Occipital lobe (tissue), 3 donors: ENCODE measurements at places on chromosomes 7 and 10. TPM values are rescaled to one million over a fixed set of nuclear protein-coding genes. Genes with fewer than 3 reads are reported as not detected.
A peak's percentile ranks its signal among the peaks of the same experiment; 100 is the strongest.

GRCh38 chr10:23069019-23069815 lies 26.2 kb upstream of the MSRB2 start:
- DNase-seq = no peak

DNA sequence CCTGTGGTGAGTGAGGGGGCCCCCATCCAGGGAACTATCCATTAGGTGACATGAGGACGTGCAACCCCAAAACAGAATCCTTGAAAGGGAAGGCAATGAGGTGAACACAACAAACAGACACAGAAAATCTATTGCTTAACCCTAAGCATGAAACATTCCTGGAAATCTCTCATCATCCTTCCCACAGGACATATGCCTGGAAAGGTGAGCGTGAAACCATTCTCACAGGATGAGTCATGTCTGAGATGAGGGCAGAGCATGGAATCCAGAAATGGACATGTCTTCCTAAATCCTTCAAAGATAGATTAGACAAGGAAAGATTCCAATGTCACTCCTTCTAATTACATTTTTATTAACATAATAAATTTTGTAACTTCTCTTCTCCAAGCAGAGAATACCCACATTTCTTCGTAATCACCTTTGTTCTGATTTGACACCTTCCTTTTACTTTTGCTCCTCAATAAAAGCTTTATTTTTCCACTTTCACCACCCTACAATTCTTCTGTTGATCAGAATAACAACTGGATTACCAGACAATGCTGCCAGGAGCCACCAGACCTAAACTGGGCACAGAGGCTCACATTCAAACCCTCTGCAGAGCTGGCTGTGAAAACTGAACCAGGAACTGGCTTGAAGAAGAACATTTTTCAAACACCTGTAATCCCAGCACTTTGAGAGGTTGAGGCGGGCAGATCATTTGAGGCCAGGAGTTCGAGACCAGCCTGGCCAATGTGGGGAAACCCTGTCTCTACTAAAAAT lies 67.2 kb downstream of the COBL start:
- no peak for DNase-seq

DNA sequence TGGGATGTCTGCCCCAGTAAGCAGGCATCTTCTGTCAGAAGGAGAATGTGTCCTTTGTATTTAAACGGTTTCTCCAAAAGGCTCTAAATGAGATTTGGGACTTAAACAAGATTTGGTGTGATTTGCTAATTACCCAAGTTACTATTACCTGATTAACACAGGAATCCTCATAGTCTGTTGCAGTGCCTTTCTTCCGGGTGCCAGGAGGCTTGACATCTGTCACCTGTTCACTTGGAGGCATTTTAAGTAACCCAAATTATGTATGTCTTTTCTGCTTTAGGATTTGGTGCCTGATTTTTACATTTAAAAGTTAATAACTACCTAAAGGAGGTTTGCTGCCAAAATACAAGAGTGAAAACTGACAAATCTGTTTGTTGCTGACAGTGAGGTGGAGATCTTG lies 587.9 kb upstream of the GALNT17 start:
- no peak for DNase-seq

- DNase-seq = no peak
Observed at GRCh38 chr10:103077491-103078308, 115.4 kb downstream of the NT5C2 start.

The AKR1D1 gene
- not detected for total RNA-seq

- DNase-seq = no peak
Observed at GRCh38 chr10:33655921-33656320, 321.5 kb upstream of the NRP1 start.

GRCh38 chr7:140262242-140262903 lies 85.6 kb upstream of the KDM7A start:
- DNase-seq = no peak

DNA sequence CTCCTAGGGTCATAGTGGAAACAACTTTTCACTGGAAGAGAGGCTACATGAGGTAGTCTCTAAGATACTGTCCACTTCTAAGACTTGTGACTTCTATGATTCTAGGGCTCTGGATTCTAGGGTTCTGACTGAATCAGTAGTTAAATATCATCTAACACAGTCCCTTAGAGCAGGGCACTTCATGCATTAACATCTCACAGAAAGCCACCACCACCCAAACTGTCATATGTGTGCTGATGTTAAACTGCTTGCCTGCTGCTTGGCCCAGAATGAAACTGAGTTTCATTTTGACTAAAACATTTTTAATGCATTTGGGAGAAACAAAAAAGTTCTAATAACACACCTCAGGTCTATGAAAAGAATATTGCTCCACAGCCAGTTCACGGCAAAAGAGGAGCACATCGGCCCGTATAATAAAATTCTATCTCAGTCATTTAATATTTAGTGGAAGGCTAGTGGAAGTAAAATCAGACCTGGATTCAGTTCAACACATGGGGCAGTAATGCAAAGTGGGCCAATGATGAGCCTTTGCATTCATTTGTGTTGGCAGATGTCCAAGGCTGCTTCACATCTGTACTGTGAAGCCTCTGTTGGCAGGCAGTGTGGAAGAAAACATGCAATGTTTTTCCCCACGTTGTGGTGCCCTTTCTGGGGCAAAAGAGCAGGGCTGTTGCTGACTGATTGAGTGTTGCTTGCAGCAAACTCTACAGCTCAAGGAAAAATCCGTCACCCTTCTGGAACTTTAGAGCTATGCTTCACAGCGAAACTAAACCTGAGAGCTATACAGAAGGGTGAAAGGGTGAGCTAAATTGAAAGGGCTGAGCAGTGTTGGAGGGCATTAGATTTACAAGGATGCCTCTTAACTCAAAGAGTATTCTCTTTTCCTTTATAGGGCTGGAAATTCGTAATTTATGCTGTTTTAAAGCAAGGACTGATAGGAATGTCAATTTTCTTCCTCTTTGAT lies 33.5 kb upstream of the AUTS2 start:
- DNase-seq = peak; percentile 56

- no peak for DNase-seq
Observed at GRCh38 chr7:41861642-41862041, 158.8 kb upstream of the INHBA start.

GRCh38 chr7:38374507-38374906 lies 101.1 kb upstream of the TARP start:
- no peak for DNase-seq

DNA sequence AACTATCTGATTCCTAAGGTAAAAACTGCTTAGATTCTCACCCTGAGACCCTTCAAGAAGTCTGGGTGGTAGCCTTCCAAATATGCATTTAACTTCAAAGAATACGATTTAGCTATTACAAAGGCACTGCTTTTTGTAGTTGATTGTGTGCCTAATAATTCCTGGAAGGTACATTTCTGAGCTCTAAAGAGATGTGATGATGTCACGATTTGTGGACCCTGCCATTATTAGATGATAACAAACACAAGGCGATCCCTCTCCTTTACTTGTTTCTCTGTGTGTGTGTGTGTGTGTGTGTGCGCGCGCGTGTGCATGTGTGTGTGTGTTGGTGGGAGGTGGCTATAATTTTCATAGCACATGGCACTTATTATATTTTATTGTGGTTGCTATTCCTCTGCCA lies 70.9 kb downstream of the TFPI2 start:
- no peak for DNase-seq

GRCh38 chr10:27041196-27041595 lies 59.1 kb downstream of the ANKRD26 start:
- DNase-seq = no peak

The FRMPD2 gene
- 3.3 TPM for total RNA-seq

The AP5Z1 gene
- total RNA-seq = 14.7 TPM

The UMAD1 gene
- 10.9 TPM for total RNA-seq

DNA sequence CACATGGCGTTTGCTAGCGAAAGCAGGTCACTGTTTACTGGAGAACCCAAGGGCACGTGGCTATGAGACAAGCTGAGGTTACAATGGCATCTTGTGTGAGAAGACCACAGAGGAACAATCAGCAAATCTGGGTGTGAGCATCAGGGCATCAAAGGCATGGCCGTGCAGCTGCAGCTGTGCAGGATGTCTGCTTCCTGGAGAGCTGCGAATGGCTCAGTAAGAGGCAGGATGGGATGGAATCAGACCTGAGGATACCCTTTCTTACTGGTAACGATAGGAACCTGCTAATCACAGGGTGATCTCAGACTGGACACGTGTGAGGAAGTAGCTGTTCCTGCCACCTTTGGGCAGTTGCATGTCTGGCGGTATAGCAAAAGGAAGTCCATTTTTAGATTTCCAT lies 119.5 kb downstream of the RNF216 start:
- peak; percentile 64 for DNase-seq

GRCh38 chr7:74405191-74405898 lies 48.4 kb upstream of the GTF2IRD1 start:
- DNase-seq = no peak

- DNase-seq = no peak
Observed at GRCh38 chr7:28026237-28026636, 154.4 kb downstream of the JAZF1 start.

DNA sequence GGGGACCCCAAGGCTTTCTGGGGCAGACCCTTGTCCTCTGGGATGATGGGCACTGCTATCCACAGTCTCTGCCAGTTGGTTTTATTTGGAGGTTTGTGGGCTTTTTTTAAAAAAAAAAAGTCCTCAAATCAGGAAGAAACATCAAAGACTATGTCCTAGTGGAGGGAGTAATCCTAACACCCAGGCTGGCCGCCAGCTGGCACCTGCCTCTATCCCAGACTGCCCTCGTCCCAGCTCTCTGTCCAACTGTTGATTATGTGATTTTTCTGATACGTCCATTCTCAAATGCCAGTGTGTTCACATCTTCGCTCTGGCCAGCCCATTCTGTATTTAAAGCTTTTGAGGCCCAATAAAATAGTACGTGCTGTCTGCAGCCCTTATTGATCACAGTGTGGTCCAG lies 61.0 kb upstream of the LRRC4 start:
- no peak for DNase-seq

The AKR1C8 gene
- total RNA-seq = 0.78 TPM

DNA sequence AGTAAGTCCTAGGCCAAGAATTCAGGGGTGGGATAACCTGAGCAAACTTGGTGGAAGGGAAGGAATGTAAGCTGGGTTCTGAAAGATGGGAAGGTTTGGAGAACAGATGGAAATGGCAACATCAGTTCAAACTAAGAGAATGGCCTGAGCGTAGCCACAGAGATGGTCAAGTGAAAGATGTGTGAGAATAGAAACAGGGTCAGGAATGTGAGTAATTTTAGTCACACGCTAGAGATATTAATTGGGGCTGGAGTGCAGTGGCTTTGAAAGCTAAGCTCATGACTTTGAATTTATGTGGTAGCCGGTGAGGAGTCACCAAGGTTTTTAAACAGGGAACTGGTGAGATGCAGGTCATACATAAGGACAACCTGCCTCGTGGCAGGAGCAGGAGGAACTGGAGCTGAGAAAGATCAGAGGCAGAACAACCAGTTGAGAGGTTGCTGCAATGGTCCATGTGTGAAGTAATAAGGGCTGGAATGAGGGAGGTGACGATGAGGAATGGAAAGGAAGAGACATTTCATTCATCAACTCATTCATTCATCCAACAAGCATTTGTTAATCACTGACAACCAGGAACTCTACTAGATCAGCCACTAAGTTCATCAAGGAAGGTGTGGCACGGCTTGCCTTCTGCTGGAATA lies 12.9 kb upstream of the SORBS1 start:
- no peak for DNase-seq

GRCh38 chr7:5557920-5558401 lies 134.3 kb upstream of the TNRC18 start:
- peak; percentile 22 for DNase-seq

- no peak for DNase-seq
Observed at GRCh38 chr7:141696348-141696747, 5.6 kb downstream of the DENND11 start.

GRCh38 chr7:69932034-69932628 lies 333.9 kb downstream of the AUTS2 start:
- peak; percentile 21 for DNase-seq

GRCh38 chr10:1638889-1639419 lies 98.4 kb downstream of the ADARB2 start:
- no peak for DNase-seq

- DNase-seq = no peak
Observed at GRCh38 chr10:26807532-26807931, 53.2 kb downstream of the ABI1 start.

The EIF5AL1 gene
- 0.16 TPM for total RNA-seq

- no peak for DNase-seq
Observed at GRCh38 chr10:77856566-77856965, 70.0 kb downstream of the DLG5 start.

DNA sequence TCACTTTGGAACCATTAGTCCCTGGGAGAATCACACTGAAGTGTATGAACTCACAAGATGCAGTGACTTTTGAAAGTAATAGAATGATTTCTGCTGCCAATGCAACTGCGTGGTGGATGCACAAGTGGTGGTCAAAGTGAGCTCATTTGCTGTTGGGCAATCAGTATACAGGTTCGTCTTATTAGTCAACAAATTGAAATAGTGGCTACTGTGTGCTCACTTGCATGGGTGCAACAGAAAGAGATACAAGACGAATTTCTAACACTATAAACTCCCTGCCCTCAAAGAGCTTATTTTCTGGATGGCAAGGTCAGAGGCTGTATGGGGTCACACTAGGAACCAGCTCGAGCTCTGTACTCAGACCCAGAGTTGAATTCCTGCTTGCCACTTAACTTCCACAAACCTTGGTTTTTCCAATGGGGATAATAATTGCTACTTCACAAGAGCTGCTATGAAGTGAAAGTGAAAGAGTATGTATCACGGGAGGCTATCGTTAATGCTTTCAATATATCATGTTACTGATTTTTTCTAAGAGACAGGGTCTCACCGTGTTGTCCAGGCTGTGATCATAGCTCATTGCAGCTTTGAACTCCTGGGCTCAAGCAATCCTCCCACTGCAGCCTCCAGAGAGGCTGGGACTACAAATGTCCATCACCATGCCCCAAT lies 8.3 kb upstream of the BCL7B start:
- no peak for DNase-seq

DNA sequence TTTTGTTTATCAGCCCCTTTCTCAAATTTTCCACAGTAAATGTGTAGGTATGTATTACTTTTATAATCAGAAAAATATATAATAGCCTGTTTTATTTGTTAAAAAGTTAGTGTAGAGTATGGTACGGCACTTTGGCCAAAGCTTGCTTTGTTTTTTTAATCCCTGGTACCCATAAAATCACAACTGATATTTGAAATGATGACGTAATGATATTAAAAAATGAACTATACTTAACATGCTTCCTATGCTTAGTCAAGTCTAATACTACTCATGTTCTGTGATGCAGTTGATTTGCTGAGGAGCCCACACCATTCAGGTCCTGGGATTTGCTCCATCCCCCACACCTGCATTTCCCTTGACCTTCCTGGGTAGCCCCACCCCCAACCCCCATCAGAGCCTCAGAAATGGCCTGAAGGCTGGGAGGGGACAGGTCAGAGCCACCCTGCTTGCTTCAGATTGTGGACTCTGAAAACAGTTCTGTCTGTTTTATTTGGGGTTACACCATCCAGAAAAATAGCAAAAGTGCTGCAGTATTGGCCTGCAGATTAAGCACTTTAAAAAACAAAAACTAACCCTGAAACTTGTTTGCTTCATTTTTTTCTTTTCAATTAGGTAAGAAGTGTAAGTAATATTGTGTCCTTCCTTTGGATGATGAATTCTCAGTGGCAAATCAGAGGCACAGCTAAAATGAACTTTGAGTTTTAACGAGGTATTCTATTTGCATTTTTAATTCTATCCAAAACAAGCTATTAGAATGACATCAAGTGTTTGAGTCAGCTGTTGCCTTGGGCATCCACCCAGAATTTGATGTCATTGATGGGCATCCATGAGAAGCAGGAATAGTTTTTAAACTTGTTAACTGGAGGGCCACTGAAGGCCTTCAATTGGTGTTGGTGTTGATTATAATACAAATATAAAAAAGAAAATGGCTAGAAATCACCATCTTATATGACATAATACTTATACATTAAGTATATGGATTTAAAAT lies 23.3 kb downstream of the PLCE1 start:
- no peak for DNase-seq
